ENCODE measurements at places on chromosomes 7 and 10.

- DNase-seq: no peak
Measured at GRCh38 chr7:148108381-148108780, 482.2 kb upstream of the C7orf33 start.

DNA sequence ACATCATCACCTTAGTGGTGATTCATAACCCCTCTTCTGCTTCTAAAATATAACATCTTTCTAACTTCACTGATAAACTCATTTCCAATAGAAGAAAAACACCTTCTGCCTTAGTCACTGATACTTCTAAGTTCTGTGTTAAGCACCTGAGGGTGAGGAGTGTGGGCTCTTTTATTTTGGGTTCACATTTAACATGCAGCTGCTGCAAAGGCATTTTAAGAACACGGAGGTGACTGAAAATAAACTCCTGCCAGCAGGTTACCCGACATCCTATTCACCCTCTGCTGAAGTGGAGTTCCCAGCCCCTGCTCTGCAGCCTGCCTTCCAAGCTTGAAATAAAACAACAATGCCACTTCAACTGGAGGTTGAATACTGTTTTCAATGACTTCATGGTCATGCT lies 202.9 kb upstream of the PLXNA4 start:
- no peak for DNase-seq

DNA sequence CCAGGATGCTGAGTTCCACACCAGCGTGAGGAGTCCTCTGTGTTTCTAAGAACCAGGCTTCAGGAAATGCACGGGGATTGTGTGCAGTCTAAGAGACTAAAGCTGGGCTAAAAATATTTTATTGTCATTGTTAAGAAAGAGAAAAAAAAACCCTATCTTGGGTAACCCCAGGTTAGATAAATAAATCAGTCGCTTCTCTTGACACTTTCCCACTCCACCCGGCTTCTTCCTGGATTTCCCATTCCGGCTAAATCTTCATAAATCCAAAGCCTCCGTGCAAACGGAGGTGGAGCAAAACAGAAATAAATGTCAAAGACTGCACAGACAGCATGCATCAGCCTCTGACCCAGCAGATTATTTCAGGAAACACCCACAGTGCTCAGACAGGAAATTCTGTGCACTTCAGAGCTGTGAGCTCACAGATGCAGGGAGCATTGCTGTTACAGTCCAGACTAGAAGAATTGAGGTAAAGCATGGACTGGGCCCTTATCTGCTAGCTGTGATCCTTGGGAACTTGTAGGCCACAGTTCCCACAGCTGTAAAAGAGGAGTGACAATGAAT lies 44.8 kb upstream of the GRID1 start:
- peak; percentile 20 for DNase-seq

- DNase-seq: no peak
Measured at GRCh38 chr7:44489955-44490350, 505 bp downstream of the NUDCD3 start.

GRCh38 chr7:55131142-55131929 lies 112.5 kb downstream of the EGFR start:
- DNase-seq: no peak

- DNase-seq: no peak
Measured at GRCh38 chr7:89511900-89512299, 642.4 kb upstream of the STEAP1 start.

GRCh38 chr10:112634096-112634830 lies 187.2 kb downstream of the VTI1A start:
- no peak for DNase-seq

GRCh38 chr10:69934768-69935167 lies 117.9 kb upstream of the MACROH2A2 start:
- no peak for DNase-seq

DNA sequence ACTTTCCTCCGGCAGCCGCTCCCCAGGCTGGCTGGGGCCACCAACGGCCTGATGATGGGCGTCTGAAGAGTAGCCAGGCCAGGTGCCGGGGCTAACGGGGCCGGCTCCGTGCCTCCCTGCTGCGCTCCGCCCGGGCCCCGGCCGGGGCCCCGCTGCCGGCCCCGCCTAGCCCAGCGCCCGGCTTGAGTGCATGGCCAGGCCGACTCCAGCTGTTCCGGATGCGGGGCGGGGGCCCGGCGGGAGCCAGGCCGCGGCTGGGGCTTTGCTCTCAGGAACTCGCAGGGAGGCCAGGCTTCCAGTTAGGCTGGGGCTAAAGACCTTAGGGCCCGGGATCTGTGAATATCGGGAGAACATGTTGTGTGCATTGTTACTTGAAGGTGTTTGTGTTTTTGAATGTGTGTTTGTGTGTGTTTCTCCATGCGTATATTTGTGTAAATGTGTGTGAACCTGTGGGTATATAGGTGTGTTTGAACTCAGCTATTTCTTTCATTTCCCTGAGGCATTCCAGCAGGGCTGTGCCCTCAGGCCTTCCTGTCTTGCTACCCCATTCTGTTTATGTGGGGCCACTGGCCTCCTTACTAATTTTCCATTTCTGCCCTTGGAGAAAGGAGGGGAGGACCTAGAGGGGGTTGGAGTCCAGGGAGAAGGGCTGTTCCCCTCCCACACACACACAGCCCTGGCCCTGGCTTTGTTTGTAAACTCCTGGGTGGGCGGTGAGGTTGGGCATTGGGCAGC lies 1.1 kb upstream of the LBX1 start:
- DNase-seq: no peak

GRCh38 chr7:34761627-34762026 lies 103.6 kb downstream of the NPSR1 start:
- no peak for DNase-seq
